Cardiac septum (tissue), 1 donor: ENCODE measurements at places on chromosomes 4 and X. TPM values are rescaled to one million over a fixed set of nuclear protein-coding genes. Genes with fewer than 3 reads are reported as not detected.

DNA sequence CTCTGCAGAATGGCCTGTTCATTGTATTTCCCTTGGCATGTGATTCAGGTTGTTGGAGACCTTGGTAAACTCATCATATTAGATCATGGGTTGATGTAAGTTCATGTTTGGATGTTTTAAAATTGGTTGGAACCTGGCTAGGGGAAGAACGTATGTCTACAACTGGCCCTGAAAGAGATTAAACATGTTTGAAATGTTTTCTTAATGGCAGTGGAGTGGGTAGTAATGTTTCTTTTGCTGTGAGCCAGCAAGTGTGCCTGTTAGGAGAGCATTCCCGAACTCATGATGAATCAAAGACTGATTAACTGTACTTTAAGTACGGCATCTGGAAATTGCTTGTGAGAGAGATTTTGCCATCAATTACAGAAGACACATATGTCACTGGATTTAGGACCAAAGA, 44.5 kb upstream of the SLC4A4 start:
- DNase-seq, result no peak

The SEC24B gene
- total RNA-seq, result 26.6 TPM

- no peak for DNase-seq
These were observed 85.3 kb downstream of the ABLIM2 start for GRCh38 chr4:8073206-8073863.

- no peak for DNase-seq
These were observed 85.7 kb downstream of the APOOL start for GRCh38 chrX:85089321-85089840.

The ATP11C gene
- total RNA-seq, result 5.8 TPM

The SLC9A6 gene
- total RNA-seq, result 12.5 TPM

The TCEAL7 gene
- 6.4 TPM for total RNA-seq

GRCh38 chr4:146159384-146160058, 16.0 kb upstream of the LSM6 start:
- DNase-seq, result no peak

DNA sequence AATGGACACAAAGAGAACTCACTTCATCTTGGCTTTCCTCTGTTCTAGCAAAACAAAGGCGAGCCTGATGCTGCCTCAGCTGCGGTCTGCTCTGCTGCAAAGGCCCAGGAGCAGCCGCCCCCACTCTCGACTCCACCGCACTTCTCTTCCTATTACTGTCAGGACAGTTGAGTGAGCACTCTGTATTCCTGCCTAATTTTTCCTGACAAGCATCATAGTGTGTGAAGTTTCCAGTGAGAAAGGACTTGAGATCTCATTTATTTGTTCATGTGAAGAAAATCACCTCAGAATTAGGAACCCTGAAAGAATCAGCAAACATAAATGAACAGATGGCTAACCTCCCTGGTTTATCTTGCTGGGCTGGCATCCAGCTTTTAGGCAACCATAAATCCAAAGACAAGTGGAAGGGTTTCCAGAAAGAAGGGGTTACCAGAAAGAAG, 15.6 kb downstream of the SCARB2 start:
- DNase-seq, result no peak

DNA sequence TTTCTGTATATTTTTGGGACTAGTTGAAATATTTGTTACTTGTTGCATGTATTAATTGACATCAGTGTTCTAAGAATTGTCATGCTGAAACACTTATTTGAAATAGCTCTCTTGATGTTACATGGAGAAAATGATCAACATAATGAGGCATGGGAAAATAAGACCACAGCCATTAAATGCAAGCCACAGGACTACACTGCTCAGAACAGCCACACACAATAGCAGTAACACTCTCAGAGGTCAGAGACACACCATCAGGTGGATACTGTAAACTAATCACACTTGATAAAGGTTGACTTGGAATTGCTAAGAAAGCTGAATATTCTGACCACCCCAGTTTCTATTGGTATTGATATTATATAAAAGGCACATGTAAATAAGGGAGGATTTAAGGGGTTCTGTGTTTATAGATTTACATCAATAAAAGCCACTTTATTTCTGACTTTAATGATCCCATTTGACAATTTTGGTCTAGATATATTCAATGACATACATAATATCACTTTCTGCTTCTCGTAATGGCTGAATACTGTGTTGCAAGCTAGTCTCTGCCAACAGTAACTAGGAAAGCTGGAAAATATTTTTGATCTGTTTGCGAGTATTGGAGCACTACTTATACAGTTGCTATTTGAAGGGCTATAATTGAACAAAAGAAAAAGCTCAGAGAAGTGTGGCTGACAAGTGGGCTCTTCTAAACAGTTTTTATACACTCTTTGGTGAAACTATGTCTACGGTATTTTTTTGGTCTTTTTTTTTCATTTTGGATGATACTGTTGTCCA, 876.5 kb upstream of the INTU start:
- DNase-seq, result no peak

- DNase-seq, result no peak
These were observed 1282.2 kb downstream of the ADGRL3 start for GRCh38 chr4:62482355-62482754.

GRCh38 chrX:100596601-100597000, 11.9 kb downstream of the TNMD start:
- DNase-seq, result no peak

The TAF7L gene
- not detected for total RNA-seq

DNA sequence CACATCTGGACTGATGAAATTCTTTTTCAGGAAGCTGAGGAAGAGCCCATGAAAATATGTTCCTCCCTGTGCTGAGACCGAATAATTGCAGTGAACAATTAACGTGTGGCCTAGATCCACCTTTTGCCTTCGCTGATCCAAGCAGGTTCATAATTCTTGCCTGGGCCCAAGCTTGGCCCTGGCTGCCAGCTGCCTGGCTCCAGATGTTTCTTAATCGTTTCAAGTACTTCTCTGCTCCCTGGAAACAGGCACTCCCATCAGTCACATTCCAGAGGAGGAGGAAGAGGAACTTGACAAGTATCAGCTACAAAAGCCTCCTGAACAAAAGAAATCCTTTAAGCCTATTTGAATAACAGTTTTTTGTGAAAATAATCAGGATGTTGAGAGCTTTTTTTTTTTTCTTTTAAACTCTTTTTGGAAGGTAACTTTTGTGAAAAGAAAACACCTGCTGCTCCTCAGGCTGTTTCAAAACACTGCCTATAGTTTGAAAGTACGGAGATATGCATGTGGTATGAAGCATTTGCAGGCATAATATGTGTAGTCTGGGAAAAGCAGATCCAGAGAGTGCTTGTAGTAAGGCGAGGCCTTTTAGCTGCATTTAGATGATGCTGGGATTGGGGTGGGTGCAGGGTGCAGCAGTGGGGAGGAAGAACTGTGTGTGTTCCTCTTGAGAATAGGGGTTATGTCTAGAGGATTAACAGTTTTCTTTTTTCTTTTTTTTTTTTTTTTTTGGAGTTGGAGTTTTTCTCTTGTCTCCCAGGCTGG, 154.4 kb downstream of the PTTG2 start:
- DNase-seq, result no peak

- DNase-seq, result no peak
These were observed 81.4 kb downstream of the IRF2 start for GRCh38 chr4:184392748-184393559.

- no peak for DNase-seq
These were observed 14.0 kb upstream of the PITX2 start for GRCh38 chr4:110636680-110637407.

GRCh38 chr4:128573781-128574508, 235.6 kb upstream of the JADE1 start:
- no peak for DNase-seq

The DGAT2L6 gene
- total RNA-seq, result not detected

The ADAMTS3 gene
- 0.75 TPM for total RNA-seq

The TMSB15C gene
- total RNA-seq, result 0.24 TPM

The CD40LG gene
- total RNA-seq, result not detected

- DNase-seq, result no peak
These were observed 18.3 kb downstream of the STIM2 start for GRCh38 chr4:26878794-26879391.

DNA sequence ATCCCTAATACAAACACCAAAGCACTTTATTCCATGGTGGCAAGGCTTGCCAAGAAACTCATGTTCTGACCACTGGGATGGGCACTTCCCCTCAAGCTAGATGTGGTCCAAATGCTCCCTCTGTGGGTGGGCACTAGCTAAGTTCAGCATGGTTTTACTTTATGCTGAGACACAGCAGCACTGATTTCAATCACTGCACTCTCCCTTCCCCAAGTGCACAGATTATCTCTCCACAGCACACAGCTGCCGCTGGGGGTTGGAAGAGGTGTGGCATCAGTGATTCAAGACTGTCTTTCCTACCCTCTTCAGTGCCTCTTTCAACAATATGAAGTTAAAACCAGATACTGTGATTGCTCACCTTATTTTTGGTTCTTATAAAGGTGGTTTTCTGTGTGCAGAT, 16.5 kb upstream of the GUCY2F start:
- no peak for DNase-seq

The UCHL1 gene
- total RNA-seq, result 76.8 TPM

DNA sequence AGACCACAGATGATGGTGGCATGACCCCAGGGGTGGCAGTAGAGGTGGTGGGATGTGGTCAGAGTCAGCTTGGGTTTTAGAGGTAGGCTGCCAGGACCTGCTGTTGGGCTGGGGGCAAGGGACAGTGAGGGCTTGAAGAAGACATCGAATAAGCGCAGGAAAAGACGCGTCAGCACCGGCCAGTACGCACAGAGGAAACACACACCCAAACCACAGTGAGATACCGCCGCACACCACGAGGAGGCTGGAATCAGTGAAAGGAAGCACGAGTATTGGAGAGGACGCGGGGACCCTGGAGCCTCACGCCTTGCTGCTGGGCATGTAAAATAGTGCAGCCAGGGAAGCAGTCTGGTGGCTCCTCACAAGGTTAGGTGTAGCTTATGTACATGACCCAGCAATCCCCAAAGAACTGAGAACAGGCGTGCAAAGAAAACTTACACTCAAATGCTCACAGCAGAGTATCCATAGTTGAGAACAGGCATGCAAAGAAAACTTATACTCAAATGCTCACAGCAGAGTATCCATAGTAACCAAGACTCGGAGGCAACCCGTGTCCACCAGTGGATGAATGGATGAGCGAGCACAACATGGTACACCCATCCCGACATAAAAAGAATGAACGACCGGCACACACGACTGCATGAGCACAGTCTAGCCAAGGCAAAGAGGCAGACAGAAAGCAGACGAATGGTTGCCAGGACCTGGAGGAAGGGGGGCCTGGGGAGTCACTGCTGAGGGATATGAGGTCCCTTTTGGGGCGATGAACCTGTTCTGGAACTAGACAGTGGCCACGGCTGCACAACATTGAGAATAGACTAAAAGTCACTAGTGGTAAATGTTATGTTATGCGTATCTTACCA, 13.3 kb downstream of the PDZD4 start:
- no peak for DNase-seq

GRCh38 chr4:141571362-141571761, 65.0 kb upstream of the IL15 start:
- no peak for DNase-seq

- DNase-seq, result no peak
These were observed 2371.8 kb downstream of the PCDH7 start for GRCh38 chr4:33091961-33092360.

DNA sequence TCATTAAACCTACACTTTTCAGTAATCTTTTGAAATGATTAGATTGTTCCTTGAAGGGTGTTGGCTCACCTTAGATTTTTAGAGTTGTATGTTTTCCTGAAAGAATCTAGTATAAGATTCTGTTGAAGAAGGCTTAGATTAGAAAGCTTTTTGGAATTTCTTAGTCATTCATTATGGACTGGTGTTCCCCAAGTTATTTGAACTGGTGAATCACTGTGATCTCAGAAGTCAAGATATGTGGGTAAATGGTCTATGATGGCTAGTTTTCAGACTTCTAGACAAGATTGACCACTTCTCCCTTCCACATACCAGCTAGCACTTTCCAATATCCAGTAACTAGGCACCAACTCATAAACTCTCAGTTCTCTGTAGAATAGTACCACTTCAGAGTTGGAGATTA, 138.1 kb downstream of the KDM6A start:
- DNase-seq, result no peak

DNA sequence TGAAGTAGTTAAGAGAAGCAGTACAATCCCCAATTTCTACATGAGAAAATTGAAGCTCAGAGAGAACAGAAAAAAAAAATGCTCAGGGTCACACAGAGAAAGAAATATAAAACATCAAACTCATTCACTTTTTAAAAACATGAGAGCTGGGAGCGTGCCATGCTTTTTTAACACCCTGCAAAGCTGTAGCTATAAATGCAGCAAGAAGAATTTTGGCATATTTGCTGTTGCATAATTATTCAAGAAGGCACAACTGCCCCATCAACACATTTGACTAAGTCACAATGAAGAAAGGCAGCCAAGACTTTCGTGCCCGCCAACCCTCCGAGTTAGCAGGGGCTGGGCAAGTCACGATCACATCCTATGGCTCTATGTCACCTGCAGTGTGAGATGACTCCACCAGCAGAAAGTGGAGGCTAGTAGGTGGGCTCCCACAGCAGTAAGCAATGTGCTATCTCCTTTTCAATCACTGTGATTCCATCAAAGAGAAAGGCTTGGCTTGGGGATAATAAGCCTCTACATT, 214.8 kb downstream of the DHX15 start:
- no peak for DNase-seq
